Mammary epithelial cell (primary cell): ENCODE measurements at places on chromosomes 1 and 21. TPM values are rescaled to one million over a fixed set of nuclear protein-coding genes. Genes with fewer than 3 reads are reported as not detected.

LAMC2 gene
- total RNA-seq: 2,075 and 2,277 TPM in 2 replicates

UBL4B gene
- not detected in 2 replicates for total RNA-seq

RNF186 gene
- total RNA-seq: not detected

GRCh38 chr1:83919872-83920271, 79.1 kb downstream of the TTLL7 start:
- no peak for DNase-seq
